ENCODE measurements at places on chromosomes 1 and 21.
A peak's percentile ranks its signal among the peaks of the same experiment; 100 is the strongest.

- peak; percentile 13 for DNase-seq
These were observed 105.5 kb downstream of the FASLG start for GRCh38 chr1:172764378-172764777.

- no peak for DNase-seq
These were observed 37.5 kb downstream of the ZNF281 start for GRCh38 chr1:200372095-200372884.

GRCh38 chr1:201570886-201571624, 32.1 kb downstream of the NAV1 start:
- no peak for DNase-seq

GRCh38 chr1:154799188-154799587, 70.9 kb downstream of the KCNN3 start:
- no peak for DNase-seq

DNA sequence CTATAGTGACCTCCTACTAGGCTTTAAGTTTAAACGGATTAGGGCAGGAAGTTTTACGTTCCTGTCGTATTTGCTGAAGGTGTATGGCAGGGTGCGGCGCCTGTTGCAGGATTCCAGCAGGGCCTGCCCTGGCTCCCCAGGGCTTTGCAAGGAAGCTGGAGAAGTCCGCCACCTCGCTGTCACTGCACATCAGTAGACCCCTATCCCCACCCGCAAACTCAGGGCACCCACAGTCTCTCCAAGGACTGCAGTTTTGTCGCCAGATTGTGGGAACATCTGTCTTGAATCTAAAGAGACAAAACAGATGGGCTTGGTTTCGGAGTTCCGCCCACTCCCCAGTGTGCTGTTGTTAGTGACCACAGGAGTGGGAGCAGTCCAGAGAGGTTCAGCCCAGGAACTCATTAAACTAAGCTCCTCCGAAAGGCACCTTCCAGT, 110.8 kb downstream of the CDC7 start:
- no peak for DNase-seq

GRCh38 chr1:156167536-156167935, 14.2 kb downstream of the SEMA4A start:
- no peak for DNase-seq

GRCh38 chr21:15003463-15004135, 61.2 kb downstream of the NRIP1 start:
- no peak for DNase-seq

GRCh38 chr1:6884652-6885153, 99.4 kb downstream of the CAMTA1 start:
- no peak for DNase-seq

All from central memory CD4-positive, alpha-beta T cell (primary cell).